ENCODE measurements at places on chromosomes 11 and 22.

- no peak for DNase-seq
Observed at GRCh38 chr11:36408498-36409136, 101.5 kb downstream of the TRAF6 start.

- DNase-seq, result no peak
Observed at GRCh38 chr11:66437979-66438503, 607 bp downstream of the MRPL11 start.

DNA sequence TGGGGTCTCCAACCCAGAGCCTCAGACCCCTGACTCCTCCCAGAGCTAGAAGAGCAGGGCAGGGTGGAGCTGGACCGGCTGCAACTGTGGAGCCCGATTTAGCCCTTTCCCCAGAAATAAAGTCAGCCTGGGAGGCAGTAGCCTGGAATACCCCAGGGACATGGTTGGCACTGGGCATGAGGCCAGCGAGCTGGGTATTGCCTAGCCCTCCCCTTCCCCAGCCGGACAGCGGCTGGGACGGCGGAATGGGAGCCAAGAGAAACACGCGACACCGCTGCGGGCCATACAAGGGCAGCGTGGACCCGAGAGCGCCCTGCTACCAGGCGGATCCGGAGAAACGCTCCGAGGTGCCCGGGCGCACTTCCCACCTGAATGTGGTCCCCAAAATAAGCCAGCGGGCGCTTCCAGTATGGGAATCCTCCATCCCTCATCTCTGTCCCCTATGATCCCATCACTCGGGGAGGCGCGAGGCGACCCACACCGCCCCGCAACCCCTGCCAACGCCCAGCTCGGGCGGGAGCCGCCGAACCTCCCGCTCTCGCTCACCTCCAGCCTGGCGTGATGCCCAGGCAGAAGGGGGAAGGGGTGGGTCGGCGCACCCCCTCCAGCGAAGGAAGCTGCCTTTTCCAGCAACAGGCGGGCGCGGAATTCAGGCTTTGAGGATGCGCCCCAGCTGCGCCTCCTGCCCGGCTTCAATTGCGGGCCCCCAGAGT, 758 bp downstream of the MCAM start:
- DNase-seq, result no peak

DNA sequence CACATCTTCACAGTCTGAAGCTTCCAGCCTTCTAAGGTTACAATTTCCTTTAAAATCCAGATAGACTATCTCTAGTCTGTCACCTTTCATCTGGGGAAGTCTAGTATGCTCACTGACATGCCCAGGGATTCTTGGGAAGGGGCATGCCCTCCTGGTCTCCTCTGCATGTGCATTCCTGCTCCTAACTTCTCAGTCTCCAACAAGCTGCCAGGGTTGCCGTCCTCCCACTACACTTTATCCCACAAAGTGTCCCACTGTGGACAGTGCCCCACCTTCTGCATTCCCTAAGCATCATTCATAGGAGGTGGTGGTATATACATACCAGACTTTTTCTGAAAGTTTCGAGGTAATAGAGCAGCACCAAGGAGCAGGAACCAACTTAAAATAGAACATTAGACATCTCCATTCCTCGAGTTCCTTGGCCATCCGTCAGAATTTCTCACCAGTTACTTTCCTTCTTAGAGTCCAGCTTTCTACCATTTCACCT, 28.7 kb downstream of the EIF3F start:
- no peak for DNase-seq

DNA sequence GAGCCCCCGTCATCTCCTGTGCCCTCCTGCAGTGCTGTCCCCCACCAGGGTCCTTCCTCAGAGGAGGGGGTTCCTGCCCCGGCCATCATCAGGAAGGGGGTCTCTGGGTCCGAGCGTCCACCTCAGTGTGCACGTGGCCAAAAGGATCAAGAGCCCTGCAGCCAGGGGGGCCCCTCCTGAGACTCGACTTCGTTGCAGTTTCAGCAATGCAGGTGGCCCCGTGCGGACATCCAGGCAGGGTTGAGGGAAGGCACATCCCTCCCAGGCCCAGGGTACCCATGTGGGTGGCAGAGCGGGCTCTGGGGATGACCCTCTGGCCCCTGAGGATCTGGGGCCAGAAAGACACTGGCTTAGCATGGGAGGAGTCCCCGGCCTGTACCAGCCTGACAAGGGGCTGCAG, 41.3 kb downstream of the LRP5 start:
- DNase-seq, result no peak

DNA sequence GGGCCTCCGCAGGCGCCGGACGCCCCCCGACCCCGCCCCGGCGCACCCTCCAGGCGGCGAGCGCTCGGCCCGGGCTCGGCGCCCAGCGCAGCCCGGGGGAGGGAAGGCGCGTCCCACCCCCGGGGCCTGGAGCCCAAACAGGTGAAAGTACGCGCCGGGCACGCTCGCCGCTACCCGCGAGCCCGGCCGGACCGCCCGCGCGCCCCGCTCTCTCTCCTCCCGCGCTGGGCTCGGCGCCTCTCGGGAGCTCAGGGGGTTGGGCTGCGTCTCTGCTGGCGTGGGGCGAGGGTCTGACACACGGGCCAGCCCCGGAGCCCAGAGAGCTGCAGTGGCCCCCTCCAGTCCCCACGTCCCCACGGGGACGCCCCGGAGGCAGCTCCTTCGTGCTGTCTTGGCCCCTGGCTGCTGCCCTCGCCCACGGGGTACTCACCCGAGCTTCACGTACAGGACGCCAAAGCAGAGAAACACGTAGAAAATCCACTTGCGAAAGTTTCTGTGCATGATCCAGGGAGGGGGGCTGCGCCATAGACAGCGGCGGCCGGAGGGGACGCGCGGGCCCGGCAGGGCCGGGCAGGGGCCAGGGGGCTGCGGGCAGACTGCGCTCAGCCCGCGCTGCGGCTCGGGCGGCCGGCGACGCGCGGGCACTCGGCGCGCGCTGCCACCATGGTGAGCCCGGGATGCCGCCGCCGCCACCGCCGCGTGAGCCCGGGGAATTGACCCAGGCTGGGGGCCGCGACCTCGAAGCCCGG, 534 bp downstream of the WNT7B start:
- no peak for DNase-seq

DNA sequence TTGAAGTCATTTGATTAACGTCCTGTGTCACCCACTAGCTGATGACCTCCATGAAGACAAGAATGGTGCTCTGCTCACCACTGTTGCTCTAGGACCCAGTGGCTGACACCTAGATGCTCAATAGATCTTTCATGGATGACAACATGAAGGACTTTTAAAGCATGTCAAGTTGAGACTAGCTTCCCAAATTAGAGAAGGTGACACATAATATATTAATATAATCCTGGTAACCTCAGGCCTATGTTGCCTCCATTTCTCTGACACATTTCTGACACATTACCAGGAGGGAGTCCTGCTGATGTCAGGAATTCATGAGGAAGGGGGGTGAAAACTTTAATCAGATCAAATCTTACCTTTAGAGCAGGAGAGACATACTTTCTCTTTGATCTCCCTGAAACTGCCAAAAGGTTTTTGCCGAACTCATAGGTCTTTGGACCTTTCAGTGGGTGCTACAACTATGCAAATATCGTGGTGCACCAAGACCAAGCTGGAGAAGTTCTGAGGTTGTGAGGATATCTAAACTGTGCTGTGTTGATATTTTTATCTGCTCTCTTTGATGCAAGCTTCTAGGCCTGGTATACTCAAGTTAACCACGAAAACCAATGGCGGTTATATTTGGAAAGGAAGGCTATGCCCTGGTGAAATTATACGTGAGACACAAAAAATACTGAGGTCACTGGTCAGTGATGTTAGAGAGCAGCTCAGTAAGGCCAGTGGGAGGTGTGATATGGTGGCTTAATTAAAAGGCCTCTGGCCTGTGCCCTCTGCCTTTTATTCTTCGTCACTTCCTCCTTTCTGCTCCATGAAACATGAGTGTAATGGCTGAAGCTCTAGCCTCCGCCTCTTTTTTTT, 13.2 kb upstream of the AMPD3 start:
- DNase-seq, result no peak

GRCh38 chr22:43511276-43511910, 99.6 kb downstream of the MPPED1 start:
- no peak for DNase-seq

DNA sequence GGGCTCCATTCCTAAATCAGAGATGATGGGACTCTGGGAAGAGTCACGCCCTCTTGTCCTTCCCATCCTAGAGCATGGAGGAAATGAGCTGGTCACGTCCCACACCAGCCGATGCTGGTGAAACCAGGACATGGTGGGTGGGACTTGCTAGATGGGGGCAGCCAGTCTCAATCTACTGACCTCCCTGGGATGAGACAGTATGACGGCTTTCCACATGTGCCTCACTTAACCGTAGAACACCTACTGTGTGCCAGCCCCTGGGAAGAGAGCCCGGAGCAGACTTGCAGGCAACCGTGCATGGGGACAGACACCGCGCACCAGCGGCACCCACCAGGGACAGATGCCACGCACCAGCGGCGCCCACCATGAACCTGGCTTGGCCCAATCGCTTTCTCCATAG, 3.8 kb downstream of the OSBPL5 start:
- DNase-seq, result no peak

- no peak for DNase-seq
Observed at GRCh38 chr11:71294846-71295600, 42.6 kb upstream of the SHANK2 start.

- no peak for DNase-seq
Observed at GRCh38 chr11:74157169-74157568, 13.6 kb downstream of the C2CD3 start.

All from HFF-Myc (cell line).